ENCODE measurements at places on chromosomes 2 and 18.
A peak's percentile ranks its signal among the peaks of the same experiment; 100 is the strongest.

DNA sequence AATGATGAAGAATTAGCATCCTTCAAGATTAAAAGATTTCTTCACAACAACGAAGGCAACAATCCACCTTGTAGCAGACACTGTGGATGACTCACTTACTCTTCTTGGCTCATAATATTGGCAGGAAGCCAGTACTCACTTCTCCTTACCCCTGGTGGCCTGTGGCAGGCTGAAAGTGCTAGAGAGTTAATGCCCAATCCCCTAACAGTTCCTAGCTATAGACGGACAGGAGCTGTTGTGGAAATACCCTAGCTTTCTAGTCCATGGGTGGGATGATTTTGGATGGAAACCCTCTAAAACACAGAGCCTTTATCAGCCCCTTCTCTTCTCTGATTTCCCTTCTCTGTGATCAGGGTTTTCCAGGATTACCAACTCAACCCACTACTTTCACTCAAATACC is 128.6 kb upstream of the NYAP2 start:
- DNase-seq = no peak

GRCh38 chr2:101012706-101013181 is 10.7 kb downstream of the RPL31 start:
- DNase-seq = peak; percentile 29

- DNase-seq = no peak
These were observed 310.3 kb upstream of the ZNF521 start for GRCh38 chr18:25662272-25662671.

GRCh38 chr18:58135701-58136331 is 91.8 kb downstream of the NEDD4L start:
- no peak for DNase-seq

GRCh38 chr2:80057956-80058355 is 246.6 kb downstream of the LRRTM1 start:
- no peak for DNase-seq

DNA sequence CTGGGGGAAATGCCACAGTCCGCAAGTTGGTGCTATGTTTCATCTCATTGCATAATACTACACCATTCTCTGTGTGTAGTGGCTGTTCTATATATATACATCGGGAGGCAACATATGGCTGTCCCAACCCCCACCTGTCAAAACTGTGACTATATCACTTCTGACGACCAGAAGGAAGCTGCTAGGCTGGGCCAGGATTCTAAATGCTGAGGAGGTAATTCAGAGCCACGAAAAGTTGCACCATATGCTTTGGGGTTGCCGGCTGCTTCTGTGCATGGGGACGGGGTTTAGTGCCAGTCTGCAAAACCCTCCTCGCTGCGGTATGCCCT is 117.3 kb downstream of the MSH2 start:
- no peak for DNase-seq

GRCh38 chr2:11998218-11998617 is 251.8 kb downstream of the LPIN1 start:
- no peak for DNase-seq

GRCh38 chr2:5089409-5089808 is 602.8 kb upstream of the SOX11 start:
- DNase-seq = no peak

- DNase-seq = no peak
These were observed 23.9 kb downstream of the C18orf54 start for GRCh38 chr18:54381640-54382039.

- no peak for DNase-seq
These were observed 33.7 kb downstream of the NFATC1 start for GRCh38 chr18:79429381-79429780.

GRCh38 chr18:61743775-61744531 is 148.9 kb downstream of the RNF152 start:
- no peak for DNase-seq

- DNase-seq = no peak
These were observed 131.2 kb downstream of the TRIB2 start for GRCh38 chr2:12847694-12848575.

- DNase-seq = no peak
These were observed 66.5 kb downstream of the EVA1A start for GRCh38 chr2:75494137-75494769.

DNA sequence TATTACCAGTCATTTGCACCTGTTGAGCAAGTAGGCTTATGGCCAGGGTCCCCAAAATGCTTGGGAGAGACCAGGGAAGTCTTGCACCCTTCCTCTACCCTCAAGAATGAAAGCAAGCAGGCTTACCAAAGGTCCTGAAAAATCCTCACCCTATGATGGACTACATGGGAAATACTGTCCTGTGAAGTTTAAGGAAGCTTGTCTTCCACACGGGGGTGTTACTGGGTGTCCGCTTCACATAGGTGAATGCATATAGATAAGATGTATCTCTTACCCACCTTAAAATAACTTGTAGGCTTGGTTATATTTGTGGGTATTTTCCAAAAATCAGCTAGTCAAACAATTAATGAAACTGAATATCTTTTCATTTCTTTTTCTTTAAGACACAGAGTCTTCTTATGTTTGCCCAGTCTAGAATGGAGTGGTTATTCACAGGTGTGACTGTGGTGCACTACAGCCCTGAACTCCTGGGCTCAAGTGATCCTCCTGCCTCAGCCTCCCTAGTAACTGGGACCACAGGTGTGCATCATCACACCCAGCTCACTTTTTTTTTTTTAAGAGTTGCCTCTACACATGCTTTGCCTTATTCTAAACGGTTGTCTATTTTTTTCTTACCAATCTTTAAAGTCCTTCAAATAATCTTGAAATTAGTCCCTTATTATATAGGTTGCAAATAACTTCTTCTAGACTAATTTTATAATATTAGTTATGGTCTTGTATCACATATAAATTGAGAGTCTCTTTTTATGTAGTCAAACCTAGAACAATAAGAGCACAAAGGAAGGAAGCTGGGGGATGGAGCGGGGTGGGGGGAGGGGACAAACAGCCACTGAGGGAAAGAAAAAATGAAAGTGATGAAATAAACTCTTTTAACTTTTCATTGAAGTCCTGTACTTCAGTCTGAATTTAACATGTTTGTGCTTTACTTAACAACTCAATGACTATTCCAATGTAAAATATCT is 49.0 kb downstream of the CERKL start:
- no peak for DNase-seq

- no peak for DNase-seq
These were observed 264.5 kb downstream of the CD226 start for GRCh38 chr18:69683176-69683575.

- no peak for DNase-seq
These were observed 129.9 kb downstream of the NCOA1 start for GRCh38 chr2:24620936-24621335.

DNA sequence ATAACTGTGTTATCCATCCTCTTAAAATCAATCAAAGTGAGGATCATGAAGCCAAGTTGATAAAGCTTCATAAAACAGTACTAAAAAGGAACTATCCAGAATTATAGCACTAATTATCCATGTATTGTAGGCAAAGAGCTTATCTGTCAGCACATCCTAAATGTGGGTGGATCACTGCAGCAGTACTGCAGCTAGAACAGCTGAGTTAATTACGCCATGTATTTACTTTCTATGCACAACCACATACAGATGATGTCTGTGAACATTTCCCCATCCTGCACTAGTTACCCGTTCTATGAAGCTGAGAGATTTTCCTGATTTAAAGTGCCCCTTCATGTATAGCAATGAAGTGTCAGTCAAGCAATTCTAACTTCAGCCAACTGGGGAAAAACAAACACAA is 96.6 kb downstream of the RAPH1 start:
- no peak for DNase-seq

DNA sequence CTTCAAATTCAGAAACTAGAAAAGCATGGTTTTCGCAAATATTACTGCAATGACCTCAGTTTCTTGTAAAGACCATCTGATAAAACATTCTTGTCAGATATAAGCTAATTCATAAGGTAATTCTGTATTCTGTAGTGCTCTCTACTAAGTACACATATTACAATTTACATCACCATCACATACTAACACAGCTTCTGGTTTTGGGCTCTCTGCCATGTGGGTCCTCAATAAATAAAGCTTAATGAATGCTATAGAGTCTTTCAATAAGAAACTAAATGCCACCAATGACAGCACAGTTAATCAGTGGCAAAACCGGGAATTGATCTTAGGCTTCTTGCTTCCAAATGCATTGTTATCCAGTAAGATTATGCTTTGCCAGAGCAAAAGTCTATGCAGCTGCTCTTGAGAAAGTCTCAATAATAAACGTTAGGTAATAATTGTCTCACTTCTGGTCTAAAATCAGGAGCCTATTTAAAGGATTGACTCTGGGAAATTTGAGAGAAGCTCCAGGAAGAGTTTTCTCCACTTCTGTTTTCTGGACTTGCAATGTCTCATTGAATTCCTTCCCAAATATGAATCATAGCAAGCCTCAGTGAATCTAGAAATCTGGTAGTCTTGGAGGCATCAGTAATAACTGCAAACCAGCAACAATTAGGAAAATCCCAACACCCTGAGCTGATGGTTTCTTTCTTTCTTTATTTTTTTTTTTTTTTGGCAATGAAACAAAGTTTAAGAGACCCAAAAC is 67.9 kb upstream of the RAPGEF4 start:
- DNase-seq = no peak

- DNase-seq = no peak
These were observed 56.2 kb downstream of the SLC38A11 start for GRCh38 chr2:164899121-164899520.
